ENCODE measurements at places on chromosomes 11 and 22.

- peak; percentile 83 for DNase-seq
These were observed 35.6 kb upstream of the TPBGL start for GRCh38 chr11:75204685-75205563.

DNA sequence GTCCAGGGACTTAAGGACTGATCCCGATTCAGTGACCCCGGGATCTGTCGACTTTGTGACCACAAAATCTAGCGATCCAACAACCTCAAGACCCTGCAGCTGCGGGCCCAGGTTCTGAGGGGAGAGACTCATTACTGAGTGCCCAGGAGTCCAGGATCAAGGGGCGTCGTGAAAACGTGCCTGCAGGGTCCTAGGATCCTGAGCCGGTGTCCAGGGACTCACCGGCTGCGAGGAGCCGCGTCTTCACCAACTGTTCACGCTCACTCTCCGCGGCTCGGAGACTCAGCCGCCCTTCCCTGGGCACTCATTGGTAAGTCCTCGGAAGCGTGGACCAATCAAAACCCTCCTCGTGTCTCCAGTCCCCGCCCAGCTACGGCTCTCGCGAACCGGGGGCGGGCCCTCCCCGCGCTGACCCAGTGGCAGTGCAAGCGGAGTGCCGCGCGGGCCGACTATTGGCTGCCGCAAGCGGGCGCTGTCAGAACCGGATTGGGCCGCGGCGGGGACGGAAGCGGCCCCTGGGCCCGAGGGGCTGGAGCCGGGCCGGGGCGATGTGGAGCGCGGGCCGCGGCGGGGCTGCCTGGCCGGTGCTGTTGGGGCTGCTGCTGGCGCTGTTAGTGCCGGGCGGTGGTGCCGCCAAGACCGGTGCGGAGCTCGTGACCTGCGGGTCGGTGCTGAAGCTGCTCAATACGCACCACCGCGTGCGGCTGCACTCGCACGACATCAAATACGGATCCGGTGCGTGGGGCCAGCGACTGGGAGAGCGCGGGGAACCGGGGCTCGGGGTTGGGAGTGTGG, at the start of gene SDF2L1:
Gene SDF2L1 (plus strand): TSS at position 514 of the 795 bp plus-strand sequence. CDS start 35 bp downstream, at position 549.
- DNase-seq = peak; percentile 97

- no peak for DNase-seq
These were observed 7.1 kb downstream of the DDB1 start for GRCh38 chr11:61325649-61326414.

- peak; percentile 72 for DNase-seq
These were observed 43.0 kb upstream of the USP47 start for GRCh38 chr11:11798586-11799438.

- DNase-seq = no peak
These were observed 30.9 kb downstream of the LMO2 start for GRCh38 chr11:33860926-33861325.

GRCh38 chr11:122394313-122394712, 261.2 kb upstream of the UBASH3B start:
- DNase-seq = no peak

DNA sequence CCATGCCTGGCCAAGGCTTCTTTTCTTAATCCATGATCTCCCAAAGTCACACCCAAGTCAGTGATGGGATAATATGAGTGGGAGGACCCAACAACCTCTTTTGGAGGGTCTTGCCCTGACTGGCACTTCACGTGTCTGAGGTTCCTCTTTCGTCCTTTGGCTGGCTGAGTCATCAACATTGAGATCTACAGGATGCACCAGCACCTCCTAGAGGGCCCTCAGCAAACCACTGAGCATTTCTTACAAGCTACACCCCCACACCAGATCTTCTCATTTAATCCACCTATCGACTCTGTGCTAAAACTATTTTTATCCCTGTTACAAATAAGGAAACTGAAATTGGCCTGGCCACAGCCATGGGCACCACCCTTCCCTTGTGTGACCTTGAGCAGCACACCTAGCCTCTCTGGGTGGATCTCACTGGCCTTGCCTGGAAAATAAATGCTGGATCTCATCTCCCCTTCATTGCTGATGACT, 63.4 kb downstream of the FLI1 start:
- DNase-seq = peak; percentile 67

DNA sequence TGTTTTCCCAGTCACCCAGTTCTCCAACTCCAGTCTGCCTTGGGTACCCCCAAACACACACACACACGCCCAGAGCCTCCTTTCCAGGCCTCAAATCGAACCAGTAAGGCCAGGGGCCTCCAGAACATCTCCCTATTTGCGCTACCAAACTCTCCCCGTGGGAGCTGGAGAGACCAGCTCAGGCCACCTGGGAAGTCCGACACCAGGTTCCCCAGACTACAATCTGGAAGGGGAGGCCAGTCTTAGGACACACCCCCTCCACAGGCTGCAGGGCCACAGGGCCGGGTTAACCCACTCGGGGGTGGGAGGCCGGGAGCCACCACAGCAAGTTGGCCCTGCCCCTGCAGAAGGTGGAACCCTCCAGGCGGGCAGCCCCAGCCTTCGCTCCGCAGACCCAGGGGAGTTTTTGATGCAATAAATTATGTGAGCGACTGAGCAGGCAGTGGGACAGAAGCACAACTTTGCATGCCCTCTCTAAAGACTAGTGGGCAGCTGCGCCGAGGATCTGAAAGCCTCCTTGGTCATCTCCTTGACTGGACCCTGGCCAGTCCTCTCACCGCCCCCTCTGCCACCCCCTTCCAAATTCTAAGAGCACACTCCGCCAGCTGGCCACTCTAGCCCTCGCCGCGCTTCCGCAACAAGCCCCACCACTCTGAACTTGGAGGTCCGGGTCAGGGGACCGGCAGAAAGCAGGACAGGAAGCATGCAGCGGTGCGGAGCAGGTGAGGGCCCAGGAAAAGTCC, 2.8 kb downstream of the IGF2 start:
- no peak for DNase-seq

- DNase-seq = no peak
These were observed 12.5 kb downstream of the MARK2 start for GRCh38 chr11:63851364-63851763.

DNA sequence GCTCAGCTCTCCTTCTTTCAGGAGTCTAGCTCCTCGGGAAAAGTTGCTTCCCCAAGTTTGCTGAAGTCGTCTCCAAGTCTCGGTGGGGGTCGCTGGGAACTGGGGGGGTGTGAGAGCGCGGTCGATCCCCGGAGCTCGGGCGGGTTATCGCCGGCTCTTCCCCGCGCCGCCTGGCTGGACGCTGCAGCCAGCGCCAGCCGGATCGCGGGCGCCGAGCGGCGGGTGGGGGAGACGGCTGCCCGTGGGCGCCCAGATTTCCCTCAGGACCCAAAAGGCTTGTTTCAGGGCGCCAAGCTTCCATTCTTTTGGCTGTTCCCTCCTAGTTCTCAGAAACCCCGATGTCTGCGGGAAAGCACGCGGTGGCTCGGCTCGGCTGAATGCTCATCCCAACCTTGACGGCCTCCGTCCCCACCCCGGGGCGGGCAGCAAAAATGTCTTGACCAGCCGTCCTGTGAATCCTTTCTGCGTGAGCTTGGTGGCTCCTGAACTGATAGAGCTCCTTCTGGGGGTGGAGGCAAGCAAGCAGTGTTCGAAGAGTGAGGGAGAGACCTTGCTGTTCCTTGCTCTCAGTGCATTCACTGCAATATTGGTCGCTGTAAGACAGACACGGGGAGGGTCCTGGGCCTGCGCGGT, 1.7 kb downstream of the ZBTB16 start:
- DNase-seq = no peak

DNA sequence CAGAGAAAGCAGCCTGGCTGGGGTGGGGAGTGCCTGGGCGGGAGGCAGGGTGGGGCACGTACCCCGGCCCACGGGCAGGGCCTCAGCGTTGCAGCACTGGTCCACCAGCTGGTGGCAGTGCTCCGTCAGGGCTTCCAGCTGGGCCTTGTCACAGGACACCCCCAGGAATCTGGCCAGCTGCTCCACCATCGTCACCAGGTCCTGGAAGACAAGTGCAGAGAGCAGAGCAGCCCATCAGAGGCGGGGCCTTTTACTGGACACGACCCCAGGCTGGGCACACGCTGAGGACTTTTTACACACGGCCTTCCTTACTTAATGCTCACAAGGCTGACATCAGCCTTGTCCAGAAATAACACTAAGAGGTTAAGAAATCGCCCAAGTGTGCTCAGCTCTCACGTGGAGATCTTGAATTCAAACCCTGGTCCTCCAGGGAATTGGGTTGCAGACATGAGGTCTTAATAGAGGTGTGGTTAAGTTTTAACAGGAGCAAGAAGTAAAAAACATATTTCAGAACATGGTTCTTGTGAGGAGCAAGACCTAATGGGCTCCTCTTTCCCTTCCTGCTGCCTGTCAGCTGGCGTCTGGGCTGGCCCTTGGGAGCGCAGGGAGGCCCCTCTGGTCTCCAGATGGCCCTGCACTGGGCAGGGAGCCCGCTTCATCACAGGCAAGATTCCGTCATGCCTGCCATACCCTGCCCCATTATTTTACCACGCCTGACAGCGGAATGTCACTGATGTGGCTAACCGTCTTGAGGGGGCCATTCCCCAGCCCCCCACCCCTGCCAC, 17.1 kb upstream of the EFCAB6 start:
- no peak for DNase-seq

DNA sequence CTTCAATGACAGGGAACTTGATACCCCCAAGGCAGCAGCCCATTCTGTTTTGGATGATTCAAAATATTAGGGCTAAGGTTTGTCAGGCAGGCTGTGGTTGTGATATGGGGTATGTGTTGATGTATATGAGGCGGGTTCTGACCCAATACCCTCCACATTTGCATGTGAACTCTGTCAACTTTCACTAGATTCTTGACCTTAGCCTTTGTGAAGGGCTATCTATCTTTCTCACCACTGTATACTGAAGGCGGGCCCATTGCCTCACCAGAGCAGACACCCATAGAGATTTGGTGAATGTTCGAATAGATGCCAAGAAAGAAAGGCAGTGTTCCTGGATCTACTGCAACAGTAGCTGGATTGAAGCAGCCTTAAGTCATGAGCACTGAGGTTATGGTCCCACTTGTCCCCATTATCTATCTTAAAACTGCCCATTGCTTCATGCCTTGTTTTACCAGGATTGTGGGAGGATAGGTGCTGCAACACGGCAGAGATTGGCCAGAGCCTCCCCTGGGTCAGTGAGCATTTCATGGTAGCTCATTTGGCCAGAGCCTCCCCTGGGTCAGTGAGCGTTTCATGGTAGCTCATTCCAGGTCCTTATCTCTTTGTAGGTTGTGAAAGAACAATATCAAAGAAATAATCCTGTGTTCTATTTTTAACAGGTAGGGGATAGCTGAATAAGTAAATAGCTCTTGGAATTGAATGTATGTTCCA, 399.6 kb downstream of the TMEM135 start:
- no peak for DNase-seq

GRCh38 chr11:3412837-3413236, 33.9 kb upstream of the ZNF195 start:
- no peak for DNase-seq

DNA sequence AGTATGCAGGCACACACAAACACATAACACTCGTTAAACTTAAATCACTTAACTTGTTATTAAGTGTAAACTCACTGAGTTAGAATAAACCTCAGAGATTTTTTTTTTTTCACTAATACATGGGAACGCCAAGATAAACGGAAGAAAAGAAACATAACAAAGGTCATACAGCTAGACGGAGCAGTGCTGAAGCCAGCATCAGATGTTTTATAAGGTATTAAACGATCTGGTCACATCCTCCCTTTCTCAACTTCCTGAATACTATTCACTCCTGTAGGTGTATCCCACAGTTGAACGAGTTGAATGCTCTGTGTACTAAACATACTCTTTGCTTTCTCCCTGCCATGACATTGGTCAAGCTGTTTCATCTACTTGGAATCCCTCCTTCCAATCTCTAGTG, 212.0 kb downstream of the SWAP70 start:
- no peak for DNase-seq

DNA sequence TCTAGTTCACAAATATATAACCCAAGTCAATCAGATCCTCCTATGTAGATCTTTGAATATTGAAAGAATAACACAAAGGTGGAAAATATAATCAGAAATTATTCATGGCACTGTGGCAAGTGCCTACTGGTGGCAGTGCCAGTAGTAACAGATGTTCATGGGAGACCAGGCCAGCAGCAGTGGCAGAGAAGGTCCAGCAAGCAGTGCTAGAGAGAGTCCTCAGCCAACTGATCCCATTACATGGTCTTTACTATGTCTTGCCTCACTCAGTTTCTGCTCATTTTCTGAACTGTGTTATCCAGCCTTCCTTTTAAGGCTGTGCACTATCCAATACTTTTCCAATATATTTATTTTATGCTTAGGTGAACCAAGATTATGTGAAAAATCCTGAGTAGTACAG, 124.9 kb downstream of the MRTFA start:
- no peak for DNase-seq

- no peak for DNase-seq
These were observed 23.6 kb upstream of the FBXO3 start for GRCh38 chr11:33797879-33798278.

- DNase-seq = no peak
These were observed 2.5 kb upstream of the KLHL35 start for GRCh38 chr11:75435571-75435925.

- DNase-seq = no peak
These were observed 677 bp downstream of the DYNC2H1 start for GRCh38 chr11:103109818-103110388.

All from CD8-positive, alpha-beta memory T cell (primary cell).